Right renal pelvis (tissue), 4 donors: ENCODE measurements at places on chromosomes 4 and X.

DNA sequence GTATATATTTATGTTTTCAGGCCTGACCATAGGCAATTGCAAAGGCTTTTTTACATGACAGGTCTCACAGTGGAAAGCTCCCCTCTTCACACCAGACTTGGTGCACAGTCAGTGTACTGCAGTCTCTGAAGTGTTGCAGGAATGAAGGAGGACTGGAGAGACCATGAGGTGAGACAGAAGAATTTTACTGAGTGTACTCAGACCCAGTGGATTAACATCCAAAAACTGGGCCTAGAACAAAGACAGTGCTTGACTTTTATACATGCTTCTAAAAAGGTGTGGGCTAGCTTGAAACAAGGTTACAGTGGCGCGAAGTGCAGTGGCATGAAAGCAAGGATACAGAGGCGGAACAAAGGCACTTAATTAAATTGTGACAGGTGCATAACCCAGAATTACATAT, 822.9 kb downstream of the RAPGEF2 start:
- no peak for DNase-seq

DNA sequence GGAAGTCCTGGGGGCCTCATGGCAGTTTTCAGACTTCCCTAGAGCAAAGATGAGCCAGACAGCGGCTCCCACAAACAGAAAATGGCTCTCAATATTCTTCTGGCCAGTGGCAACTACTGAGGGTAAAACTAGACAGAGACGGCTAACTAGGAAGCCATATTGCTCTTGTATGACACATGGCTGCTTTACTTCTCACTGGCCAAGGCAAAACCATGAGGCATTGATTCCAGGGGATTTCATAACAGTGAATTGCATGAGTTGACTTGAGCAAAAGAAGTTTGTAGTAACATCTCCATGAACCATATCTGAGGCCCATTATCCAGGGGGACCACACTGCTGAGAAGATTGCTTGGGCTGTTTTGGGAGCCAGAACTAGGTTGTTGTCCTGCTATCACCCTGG, 13.7 kb upstream of the TLR8 start:
- DNase-seq: no peak

DNA sequence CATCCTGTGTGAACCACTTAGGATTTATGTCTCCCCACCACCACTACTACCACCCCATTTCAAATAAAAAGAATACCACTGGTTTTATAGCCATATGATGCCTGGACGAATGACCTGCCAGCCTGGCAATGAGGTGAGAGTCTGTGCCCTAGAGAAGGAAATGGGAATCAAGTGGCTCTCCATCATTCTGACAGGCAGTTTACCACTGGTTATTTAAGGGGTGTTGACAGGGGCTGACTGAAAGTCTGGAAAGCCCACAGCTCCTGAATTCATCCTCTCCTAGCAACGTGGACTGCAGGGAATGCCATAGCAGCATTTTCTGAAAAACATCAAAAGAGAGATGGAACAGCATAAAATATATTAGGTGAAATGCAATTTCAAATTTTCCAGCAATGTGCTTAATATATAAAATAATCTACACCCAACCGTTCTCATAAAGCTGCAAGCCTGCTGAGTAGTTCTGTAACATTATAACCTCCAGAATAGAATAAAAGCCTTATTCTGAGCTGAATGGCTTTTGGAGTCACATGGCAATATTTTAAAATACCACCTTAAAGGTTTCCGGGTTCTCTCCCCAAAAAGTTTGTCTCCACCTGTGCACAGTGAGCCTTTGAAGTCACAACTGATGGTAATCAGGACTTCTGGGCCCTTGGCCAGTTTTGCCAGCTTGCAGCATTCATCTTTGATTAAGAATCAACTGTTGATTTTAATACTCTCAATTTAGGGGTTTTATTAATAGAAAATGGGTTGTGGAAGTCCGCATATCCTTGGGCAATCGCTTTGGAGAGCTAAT, 121.5 kb downstream of the DCTD start:
- DNase-seq: no peak

DNA sequence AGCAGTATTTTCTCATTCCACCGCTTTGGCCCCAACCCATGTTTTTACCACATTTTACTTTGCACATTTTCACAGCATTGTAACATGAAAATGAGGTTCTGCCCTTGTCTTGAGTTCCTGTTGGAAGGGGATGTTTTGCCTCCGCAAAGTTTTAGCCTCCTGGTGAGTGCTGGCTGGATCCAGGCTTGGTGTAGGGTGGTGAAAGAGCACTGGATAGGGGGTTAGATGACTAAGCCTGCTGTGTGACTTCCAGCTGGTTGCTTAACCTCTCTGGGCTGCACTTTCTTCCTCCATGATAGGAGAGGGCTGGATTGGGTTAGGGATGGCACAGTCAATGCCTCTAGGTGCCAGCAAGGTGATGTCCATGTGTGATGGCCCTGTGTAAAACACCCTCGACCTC, 28.9 kb downstream of the CYTL1 start:
- DNase-seq: no peak

GRCh38 chrX:46279925-46280313, 265.3 kb downstream of the ZNF674 start:
- DNase-seq: no peak

GRCh38 chr4:10192331-10192730, 75.7 kb upstream of the WDR1 start:
- DNase-seq: no peak

- no peak for DNase-seq
Observed at GRCh38 chrX:71872542-71873458, 37.8 kb upstream of the NHSL2 start.

- peak; percentile 46 for DNase-seq
Observed at GRCh38 chr4:124111922-124112321, 600.6 kb downstream of the ANKRD50 start.

GRCh38 chrX:41397768-41398167, 49.4 kb upstream of the NYX start:
- DNase-seq: no peak

- no peak for DNase-seq
Observed at GRCh38 chrX:363621-364375, 22.9 kb downstream of the PPP2R3B start.

- DNase-seq: no peak
Observed at GRCh38 chrX:46582325-46582724, 8.8 kb downstream of the CHST7 start.

GRCh38 chr4:150308824-150309472, 230.7 kb downstream of the DCLK2 start:
- DNase-seq: no peak

- no peak for DNase-seq
Observed at GRCh38 chr4:5517372-5517771, 191.0 kb downstream of the EVC2 start.

- no peak for DNase-seq
Observed at GRCh38 chr4:87961993-87962392, 13.5 kb upstream of the SPP1 start.

- no peak for DNase-seq
Observed at GRCh38 chr4:101289306-101289705, 58.0 kb downstream of the PPP3CA start.
